HepG2 (cell line): ENCODE measurements at places on chromosomes 16 and 17.

DNA sequence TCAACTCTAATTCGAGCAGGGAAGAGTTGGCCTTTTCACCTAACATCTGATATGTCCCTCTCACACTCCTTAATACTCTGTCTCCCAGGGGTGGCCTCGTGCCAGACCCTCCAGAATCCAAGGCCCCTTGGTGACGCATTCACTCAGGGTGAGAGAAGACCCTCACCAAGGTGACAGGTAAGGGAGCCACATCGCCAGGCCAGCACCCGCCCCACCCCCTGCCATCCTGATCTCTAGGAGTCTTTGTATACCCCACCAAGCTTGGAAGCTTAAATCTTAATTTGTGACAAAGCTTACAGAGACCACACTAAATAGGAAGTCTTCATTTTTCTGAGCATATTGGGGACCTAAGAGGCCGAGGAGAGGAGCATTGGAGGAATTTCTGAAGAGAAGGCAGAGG lies 286.1 kb downstream of the IRF8 start:
- DNase-seq = no peak

GRCh38 chr16:88456356-88457292 lies 3.5 kb downstream of the ZFPM1 start:
- DNase-seq = no peak

GRCh38 chr17:17957584-17957916 lies 14.7 kb downstream of the TOM1L2 start:
- no peak for DNase-seq

GRCh38 chr17:79877041-79877440 lies 37.8 kb upstream of the CBX4 start:
- no peak for DNase-seq

GRCh38 chr17:11244776-11245175 lies 3.8 kb downstream of the SHISA6 start:
- DNase-seq = no peak

GRCh38 chr17:46922487-46922803 lies 515 bp upstream of the GOSR2 start:
- no peak for DNase-seq
